ENCODE measurements at places on chromosomes 2 and 18.

- DNase-seq: no peak
Observed at GRCh38 chr2:7225848-7226247, 308.6 kb downstream of the RNF144A start.

GRCh38 chr2:171893196-171893823 lies 734 bp downstream of the SLC25A12 start:
- DNase-seq: no peak

DNA sequence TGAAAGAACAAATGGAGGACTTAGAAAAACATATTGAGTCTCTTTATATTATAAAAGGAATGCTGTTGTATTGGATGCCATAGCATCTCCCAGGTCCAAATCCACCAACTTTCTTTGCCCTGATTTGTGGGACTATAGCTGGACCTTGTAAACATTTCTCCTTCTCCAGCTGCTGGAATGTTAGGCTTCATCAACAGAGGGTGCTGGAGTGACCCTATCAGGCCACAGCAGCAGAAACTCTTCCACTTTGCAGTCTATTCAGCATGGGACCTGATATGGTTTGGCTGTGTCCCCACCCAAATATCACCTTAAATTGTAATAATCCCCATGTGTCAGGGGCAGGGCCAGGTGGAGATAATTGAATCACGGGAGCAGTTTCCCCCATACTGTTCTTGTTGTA lies 138.4 kb upstream of the ARL4C start:
- DNase-seq: no peak

DNA sequence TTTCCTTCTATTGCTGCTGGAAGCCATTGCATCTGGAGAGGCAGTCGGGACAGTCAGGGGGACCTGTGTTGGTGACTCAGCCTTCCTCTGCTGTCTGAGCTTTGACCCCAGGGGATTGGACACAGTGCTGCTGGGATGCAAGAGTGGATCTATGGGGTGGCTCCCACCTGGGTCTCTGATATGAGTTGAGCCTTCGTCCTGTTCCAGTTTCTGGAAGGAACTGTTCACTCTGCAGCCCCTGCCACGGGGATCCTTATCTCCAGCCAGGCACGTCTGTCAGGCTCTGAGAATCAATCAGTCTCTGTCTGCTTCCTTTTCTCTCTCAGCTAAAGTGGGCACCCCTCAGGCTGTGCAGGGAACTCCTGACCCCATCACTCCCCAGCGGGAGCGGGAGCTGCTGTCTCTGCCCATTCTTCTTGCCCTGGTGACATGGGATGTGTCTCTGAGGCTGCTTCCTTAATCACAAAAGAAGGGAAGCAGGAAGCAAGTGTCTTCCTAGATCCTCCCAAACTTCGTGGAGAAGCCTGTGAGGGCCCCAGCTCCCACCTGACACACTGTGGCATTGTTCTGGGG lies 51.7 kb downstream of the ARHGAP28 start:
- no peak for DNase-seq

GRCh38 chr18:12257996-12258718 lies 4.0 kb downstream of the CIDEA start:
- no peak for DNase-seq

DNA sequence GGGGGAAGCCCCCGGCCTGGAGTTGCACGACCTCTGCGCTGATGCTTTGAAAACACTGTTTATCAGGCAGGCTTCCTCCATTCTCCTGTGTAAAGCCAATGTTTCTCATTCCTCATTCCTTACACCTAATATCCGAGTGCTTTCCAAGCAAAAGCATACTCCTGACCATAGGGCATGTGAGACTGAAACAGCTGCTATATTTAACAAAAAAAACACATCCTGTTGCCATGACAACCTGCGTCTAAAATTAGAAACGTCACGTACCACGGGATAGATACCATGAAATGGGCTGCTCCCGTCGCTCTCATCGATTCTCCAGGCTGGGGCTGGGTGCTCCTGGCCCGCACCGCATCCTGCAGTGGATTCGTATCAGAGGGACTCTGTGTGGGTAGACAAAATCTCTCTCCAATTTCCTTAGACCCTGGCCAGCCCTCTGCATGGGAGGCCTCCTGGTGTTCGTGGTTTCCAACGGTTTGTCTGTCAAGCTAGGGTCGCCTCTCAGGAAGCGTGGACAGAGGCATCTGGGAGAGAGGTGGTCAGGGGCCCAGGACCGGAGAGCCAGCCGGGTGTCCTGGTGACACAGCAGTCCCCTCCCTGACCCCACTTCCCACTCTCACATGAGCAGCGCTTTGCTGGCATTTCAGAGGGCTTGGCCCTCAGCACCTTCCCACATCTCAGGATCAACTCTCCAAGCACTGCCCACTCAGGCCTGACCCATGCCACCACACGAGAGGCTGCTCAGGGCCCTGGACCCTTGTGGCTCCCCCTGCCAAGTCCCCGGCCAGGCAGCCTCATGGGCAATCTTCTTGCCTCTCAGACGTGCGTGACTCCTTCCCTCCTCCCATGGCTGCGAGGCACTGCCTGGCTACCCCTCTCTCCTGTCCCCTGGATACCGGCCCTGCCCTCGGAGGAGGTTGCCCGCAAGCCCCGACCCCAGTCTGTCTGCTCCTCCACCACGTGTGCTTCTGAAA lies 268.1 kb downstream of the NDUFA10 start:
- DNase-seq: no peak

- no peak for DNase-seq
Observed at GRCh38 chr2:25290811-25291495, 50.8 kb downstream of the DNMT3A start.

DNA sequence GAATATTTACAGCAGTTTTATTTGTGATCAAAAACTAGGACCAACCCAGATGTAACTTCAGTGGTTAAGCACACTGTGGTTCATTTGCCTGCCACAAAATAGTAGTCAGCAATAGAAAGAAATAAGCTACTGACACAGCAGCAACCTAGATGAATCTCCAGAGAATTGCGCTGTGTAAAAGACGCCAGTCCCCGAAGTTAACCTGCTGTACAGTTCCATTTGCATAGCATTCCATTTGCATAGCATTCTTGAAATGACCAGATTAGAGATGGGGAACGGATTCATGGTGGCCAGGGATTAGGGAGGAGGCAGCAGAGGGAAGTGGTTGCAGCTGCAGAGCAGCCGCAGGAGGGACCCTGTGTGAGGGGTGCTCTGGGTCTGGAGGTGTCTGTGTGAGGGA lies 39.3 kb upstream of the NFATC1 start:
- DNase-seq: no peak

DNA sequence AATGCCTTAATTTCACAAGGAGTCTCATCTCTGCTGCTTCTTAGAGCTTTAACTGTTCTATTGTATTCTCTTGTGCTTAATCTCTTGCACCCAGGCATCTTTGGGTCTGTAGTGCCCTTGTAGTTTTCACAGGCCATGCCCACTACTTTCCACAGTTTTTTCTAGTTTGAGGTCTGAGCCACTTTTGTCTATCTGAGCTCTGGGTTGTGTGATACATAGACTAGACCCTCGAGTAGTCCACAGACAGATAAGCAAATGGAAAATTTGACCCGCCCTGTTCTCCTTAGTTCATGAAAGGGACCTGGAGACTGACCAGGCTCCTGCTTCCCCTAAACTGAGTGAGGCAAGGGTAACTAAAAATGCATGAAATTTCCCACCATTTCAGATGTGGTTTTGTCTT lies 466.8 kb upstream of the ZEB2 start:
- DNase-seq: no peak

- DNase-seq: no peak
Observed at GRCh38 chr18:4455113-4455811, at the start of gene DLGAP1. Gene DLGAP1, minus strand, starts transcription at chr18:4455307.

- no peak for DNase-seq
Observed at GRCh38 chr18:63731215-63731614, 28.5 kb downstream of the SERPINB11 start.

DNA sequence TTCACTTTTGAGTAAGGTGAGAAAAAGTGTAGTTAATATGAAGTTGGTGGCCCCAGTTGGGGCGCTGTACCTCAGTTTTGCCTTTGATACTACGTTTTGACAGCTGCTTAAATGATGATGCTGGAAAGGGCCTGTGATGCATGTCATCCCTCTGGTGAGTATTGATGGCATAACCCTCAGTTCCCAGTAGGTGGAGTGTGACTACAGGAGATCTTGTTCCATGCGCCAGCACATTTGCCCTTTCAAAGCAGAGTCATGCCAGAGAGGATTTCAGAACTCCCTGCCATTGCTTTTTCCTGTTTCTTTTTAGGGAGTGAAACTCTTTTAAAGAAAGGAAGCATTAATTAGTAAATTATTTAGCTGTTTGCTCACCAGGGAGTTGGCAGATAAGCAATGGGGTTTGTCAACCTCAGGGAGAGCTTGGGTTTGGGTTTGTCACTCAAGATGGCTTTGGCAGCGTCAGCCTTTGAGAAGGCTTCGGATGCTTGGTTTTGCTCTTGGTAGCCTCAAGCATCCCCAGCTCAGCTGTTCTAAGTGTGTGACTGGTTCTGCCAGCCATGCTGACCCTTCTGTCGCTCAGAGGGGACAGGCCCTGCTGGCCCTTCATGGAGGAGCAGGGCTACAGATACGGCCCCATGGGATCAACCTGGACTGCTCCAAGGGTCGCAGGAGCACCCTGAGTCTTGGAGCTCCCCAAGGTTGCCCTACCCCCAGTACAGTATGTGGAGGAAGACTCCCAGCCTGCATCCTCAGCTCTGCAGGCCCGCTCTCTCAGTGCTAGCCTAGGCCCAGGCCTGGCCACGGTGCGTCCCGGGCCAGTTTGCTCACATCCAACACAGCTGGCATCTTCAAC lies 29.1 kb downstream of the ARMC9 start:
- DNase-seq: no peak

DNA sequence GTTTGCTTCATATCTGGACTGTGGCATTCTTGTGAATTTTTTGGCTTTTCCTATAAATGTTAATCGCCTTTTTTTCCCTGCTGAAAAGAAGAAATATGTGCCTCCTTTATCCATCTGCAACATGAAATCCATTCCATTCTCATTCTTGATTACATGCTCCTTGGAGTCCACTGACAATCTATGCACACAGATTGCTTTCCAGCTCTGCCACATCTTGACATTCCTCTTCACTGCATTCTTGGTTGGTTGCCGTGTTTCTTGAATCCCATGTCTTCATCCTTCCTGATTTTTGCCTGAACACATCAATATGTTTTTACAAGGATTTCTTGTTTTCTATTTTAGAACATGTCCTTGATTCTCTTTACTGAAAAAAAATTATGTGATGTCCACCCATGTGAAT lies 26.7 kb upstream of the BIRC6 start:
- DNase-seq: no peak

- DNase-seq: no peak
Observed at GRCh38 chr2:226478109-226478809, 321.4 kb downstream of the IRS1 start.

GRCh38 chr2:181395851-181396250 lies 61.3 kb upstream of the ITGA4 start:
- DNase-seq: no peak

DNA sequence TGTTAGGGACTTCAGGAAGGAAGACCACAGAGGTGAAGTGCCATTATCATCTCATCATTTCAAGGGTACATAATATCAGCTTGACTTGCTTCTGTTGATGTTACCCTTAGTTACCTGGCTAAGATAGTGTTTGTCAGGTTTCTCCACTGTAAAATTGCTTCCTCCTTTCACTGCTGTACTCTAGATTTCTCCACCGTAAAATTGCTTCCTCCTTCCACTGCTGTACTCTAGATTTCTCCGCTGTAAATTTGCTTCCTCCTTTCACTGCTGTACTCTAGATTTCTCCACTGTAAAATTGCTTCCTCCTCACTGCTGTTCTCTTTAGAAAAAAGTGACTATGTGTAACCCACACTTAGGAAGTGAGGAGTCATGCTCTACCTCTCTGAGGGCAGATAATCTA lies 1460.3 kb downstream of the SUCLG1 start:
- no peak for DNase-seq

- DNase-seq: no peak
Observed at GRCh38 chr2:148342086-148342485, 302.5 kb upstream of the EPC2 start.

GRCh38 chr2:22822835-22823234 lies 562.1 kb upstream of the KLHL29 start:
- no peak for DNase-seq

DNA sequence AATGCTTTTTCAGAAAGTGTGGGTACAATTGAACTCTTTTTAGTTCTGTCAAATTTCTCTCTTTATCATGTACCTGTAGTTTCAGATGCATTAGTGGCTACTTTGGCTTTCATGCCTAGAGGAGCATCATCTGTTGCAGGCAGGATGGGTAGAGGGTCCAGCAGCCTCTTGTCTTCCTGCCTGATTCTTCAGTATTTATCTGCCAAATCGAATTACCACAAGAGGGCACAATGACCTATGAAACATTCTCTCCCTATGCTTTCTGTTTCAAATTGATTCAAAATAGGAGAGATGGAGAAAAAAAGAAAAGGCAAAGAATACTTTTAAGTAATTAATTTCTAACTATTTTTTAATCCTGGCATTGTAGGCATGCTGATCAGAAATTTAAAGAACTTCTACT lies 477.2 kb downstream of the TRIB2 start:
- no peak for DNase-seq

GRCh38 chr2:28626891-28627421 lies 124.7 kb upstream of the PPP1CB start:
- no peak for DNase-seq

DNA sequence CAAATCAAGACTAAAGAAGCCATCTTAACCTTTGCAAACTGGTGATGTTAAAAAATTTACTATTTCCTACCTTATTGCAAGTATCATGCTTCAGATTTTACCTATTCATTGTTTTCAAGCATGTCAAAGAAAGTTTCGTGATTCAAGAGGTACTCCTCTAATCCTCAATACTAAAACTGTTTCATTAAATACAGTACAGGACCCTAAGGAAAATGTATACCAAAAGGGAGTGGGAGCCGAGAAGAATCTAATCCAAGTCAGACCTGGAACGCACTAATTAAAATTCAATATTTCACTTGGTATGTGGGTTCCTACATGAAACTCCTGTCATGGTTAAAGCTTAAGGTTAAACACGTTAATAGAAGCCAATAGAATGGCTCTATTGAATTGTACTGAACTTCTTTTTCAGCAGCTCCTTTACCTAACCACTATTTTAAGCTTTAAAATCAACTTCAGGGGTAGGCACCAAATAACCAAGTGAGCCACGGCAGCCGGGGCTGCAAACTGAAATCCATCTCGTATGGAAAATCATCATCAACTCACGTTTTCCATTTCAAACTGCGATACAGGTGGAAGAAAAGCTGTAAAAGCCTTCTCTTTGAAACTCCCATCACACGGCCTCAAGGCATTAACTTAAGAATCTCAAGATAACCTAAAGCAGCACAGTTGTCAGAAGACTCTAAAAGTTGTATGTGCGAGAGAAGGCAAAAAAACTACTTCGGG lies 188.8 kb downstream of the ZEB2 start:
- no peak for DNase-seq

- DNase-seq: no peak
Observed at GRCh38 chr18:3225588-3225987, 5.8 kb upstream of the MYOM1 start.

All from stimulated activated CD4-positive, alpha-beta T cell treated with anti-CD3 and anti-CD28 coated beads, Interleukin-15, amount 100 ng/mL, for 1 hour (primary cell).